Left ventricle myocardium inferior (tissue), 1 donor: ENCODE measurements at places on chromosomes 4 and X. TPM values are rescaled to one million over a fixed set of nuclear protein-coding genes. Genes with fewer than 3 reads are reported as not detected.

DNA sequence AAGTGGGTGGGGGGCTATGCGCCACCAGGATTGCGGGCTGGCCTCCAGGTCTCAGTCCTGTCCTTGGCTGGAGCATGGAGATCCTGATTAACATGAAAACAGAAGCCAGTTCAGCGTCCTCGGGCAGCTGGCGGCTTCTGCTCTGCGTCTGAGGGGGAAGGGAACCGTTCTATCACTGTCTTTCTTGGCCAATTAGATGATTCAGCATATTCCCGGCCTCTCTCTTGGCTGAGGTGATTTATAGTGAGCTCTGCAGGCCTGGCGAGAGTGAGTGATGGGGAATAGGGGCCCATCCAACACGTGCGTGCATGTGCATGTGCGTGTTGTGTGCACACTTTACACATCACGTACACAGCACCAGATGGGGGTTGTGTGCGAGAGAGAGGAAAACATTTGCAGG lies 145.8 kb upstream of the ATP6AP2 start:
- DNase-seq = peak; percentile 18
- no peaks in the 10 kb centered on the region for H3K27me3 ChIP-seq
- H3K4me3 ChIP-seq = no peak overlapping the region
- H3K4me1 ChIP-seq = no peaks in the 10 kb centered on the region
- no peak overlapping the region for H3K27ac ChIP-seq

- no peak for DNase-seq
- no peaks in the 10 kb centered on the region for H3K4me1 ChIP-seq
- H3K27ac ChIP-seq = no peak overlapping the region
- H3K4me3 ChIP-seq = no peak overlapping the region
- H3K27me3 ChIP-seq = no peaks in the 10 kb centered on the region
- no peaks in the 10 kb centered on the region for H3K36me3 ChIP-seq
These were observed 72.8 kb upstream of the INTU start for GRCh38 chr4:127559981-127560380.

DNA sequence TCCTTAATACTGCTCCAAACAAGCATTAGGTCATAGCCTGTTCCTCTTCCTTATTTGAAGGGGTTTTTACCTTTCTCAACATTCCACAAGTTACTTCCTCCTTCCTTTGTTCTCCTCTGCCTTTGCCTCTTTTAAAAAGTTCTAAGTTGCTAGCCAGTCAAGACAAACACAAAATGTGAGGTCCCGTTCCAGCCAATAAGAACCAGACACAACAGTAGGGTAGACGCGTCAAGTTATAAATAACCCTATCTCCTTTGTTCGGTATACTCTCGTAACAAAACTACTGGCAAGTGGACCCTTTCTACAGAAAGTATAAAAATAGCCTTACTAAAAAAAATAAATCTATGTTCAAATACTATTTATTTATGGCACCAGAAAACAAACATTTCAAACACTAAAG lies 6.3 kb upstream of the ACE2 start:
- no peak for DNase-seq
- no peaks in the 10 kb centered on the region for H3K27me3 ChIP-seq
- H3K36me3 ChIP-seq = no peaks in the 10 kb centered on the region
- no peaks in the 10 kb centered on the region for H3K4me1 ChIP-seq
- H3K4me3 ChIP-seq = peak overlapping the region; percentile 53

GRCh38 chrX:153492543-153492942 lies 2.2 kb upstream of the BGN start:
- peaks cover 23% of the 10 kb centered on the region for H3K4me1 ChIP-seq
- H3K36me3 ChIP-seq = no peaks in the 10 kb centered on the region
- no peak overlapping the region for H3K4me3 ChIP-seq
- H3K27me3 ChIP-seq = peaks cover 5% of the 10 kb centered on the region
- H3K27ac ChIP-seq = peak overlapping the region; percentile 52
- DNase-seq = no peak

DNA sequence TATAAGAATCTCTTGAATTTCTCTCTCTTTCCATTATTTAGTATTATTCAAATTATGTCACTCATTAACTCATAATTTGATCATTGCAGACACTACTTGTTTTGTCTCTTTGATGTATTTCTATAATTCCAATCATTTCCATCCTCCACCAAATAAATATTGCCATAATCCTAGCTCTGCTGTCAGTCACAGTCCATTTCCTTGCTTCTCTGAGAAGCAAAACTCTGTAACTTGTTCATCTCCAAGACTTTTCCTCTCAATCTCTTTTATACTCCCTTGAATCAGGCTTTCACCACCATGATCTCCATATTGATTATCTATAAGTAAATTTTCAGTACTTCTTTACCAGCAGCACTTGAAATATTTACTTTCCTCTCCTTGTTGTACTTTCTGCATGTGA lies 135.9 kb downstream of the SCLT1 start:
- peaks cover 5% of the 10 kb centered on the region for H3K4me1 ChIP-seq
- H3K4me3 ChIP-seq = no peak overlapping the region
- H3K27me3 ChIP-seq = no peaks in the 10 kb centered on the region
- no peak overlapping the region for H3K27ac ChIP-seq
- H3K36me3 ChIP-seq = peaks cover 14% of the 10 kb centered on the region

DNA sequence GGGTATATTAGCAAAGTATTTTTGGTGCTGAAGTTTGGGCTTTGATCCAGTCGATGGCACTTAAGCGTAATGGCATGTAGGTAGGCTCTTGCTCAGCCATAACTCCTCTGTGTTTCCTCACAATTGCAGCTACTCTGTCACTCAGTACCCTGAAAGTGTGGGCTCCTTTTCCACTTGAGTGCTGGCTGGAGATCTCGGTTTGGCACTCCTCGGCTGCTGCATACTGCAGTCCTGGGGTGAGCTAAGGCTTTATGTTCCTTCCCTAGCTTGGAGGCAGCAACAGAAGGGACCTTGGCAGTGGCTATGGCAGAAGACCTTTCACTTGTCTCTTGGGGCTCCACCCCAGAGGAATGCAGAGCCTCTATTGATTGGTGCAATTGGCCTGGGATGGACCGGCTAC lies 106.7 kb upstream of the GRXCR1 start:
- H3K4me1 ChIP-seq = no peaks in the 10 kb centered on the region
- no peak overlapping the region for H3K27ac ChIP-seq
- H3K36me3 ChIP-seq = no peaks in the 10 kb centered on the region
- H3K4me3 ChIP-seq = no peak overlapping the region
- no peak for DNase-seq

DNA sequence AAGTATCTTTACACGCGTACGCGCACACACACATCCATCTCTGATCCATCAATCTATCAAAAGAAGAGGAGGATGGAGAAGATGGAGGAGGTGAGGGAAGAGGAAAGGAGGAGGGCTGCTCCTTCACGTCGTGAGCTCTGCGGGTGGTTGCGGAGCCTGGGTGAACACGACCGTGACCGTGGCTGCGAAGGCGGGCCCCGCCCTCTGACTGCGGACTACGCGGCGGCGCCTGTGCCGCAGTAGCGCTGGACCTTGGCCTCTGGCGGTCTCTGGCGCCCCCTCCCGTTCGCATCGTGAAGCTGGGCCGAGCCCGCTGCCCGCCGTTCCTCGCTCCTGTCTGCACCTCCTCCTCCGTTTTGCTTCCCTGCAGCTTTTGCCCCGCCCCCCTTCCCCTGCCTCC lies 37.7 kb upstream of the ARAF start:
- H3K27me3 ChIP-seq = no peaks in the 10 kb centered on the region
- no peaks in the 10 kb centered on the region for H3K36me3 ChIP-seq
- peaks cover 4% of the 10 kb centered on the region for H3K4me1 ChIP-seq
- peak overlapping the region; percentile 70 for H3K4me3 ChIP-seq

GRCh38 chr4:61555789-61556188 lies 355.7 kb downstream of the ADGRL3 start:
- H3K36me3 ChIP-seq = no peaks in the 10 kb centered on the region
- peak overlapping the region; percentile 51 for H3K27ac ChIP-seq
- no peak overlapping the region for H3K4me3 ChIP-seq
- no peak for DNase-seq
- peaks cover 15% of the 10 kb centered on the region for H3K4me1 ChIP-seq

- DNase-seq = no peak
- H3K36me3 ChIP-seq = no peaks in the 10 kb centered on the region
- H3K27me3 ChIP-seq = peaks cover 45% of the 10 kb centered on the region
- H3K4me1 ChIP-seq = no peaks in the 10 kb centered on the region
These were observed 339.9 kb downstream of the HNRNPD start for GRCh38 chr4:82033862-82034261.

DNA sequence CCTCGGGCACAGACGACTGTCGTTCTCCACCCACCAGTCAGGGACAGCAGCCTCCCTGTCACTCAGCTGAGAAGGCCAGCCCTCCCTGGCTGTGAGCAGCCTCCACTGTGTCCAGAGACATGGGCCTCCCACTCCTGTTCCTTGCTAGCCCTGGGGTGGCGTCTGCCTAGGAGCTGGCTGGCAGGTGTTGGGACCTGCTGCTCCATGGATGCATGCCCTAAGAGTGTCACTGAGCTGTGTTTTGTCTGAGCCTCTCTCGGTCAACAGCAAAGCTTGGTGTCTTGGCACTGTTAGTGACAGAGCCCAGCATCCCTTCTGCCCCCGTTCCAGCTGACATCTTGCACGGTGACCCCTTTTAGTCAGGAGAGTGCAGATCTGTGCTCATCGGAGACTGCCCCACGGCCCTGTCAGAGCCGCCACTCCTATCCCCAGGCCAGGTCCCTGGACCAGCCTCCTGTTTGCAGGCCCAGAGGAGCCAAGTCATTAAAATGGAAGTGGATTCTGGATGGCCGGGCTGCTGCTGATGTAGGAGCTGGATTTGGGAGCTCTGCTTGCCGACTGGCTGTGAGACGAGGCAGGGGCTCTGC lies 7.9 kb upstream of the MSANTD1 start:
- peaks cover 57% of the 10 kb centered on the region for H3K36me3 ChIP-seq
- H3K27me3 ChIP-seq = no peaks in the 10 kb centered on the region
- no peak overlapping the region for H3K27ac ChIP-seq
- no peak for DNase-seq

- H3K4me3 ChIP-seq = no peak overlapping the region
- no peaks in the 10 kb centered on the region for H3K36me3 ChIP-seq
- no peaks in the 10 kb centered on the region for H3K4me1 ChIP-seq
- H3K27me3 ChIP-seq = no peaks in the 10 kb centered on the region
- no peak overlapping the region for H3K27ac ChIP-seq
- DNase-seq = no peak
These were observed 427.9 kb downstream of the STIM2 start for GRCh38 chr4:27288496-27288895.

DNA sequence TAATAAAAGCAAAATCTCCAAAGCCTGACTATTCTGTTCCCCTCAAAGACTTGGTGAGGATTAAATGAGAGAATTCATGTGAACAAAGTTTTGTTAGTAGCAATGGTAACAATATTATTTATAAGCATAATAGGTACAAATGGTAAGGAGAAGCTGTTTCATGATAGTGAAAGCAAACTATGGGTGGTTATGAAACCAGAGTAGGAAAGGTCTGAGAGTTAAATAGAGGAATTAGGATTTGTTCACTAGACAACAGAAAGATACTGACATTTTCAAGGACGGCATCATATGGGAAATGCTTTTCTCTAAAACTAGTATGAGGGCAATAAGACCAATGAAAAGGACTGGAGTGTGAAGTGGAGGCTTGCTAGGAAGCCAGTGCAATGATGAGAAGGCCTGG lies 128.6 kb upstream of the FTHL17 start:
- H3K27ac ChIP-seq = no peak overlapping the region
- H3K36me3 ChIP-seq = no peaks in the 10 kb centered on the region
- no peaks in the 10 kb centered on the region for H3K27me3 ChIP-seq
- no peaks in the 10 kb centered on the region for H3K4me1 ChIP-seq
- no peak for DNase-seq

GRCh38 chr4:2861631-2862436 lies 18.2 kb downstream of the ADD1 start:
- no peaks in the 10 kb centered on the region for H3K27me3 ChIP-seq
- DNase-seq = no peak
- H3K36me3 ChIP-seq = no peaks in the 10 kb centered on the region
- peak overlapping the region; percentile 76 for H3K27ac ChIP-seq

- H3K4me3 ChIP-seq = no peak overlapping the region
- H3K27me3 ChIP-seq = no peaks in the 10 kb centered on the region
- DNase-seq = no peak
- H3K4me1 ChIP-seq = no peaks in the 10 kb centered on the region
- H3K27ac ChIP-seq = no peak overlapping the region
These were observed 212.5 kb upstream of the CXorf66 start for GRCh38 chrX:140177821-140178220.

GRCh38 chr4:145859426-145859825 lies 79.2 kb downstream of the ZNF827 start:
- H3K27ac ChIP-seq = no peak overlapping the region
- no peaks in the 10 kb centered on the region for H3K27me3 ChIP-seq
- H3K4me1 ChIP-seq = no peaks in the 10 kb centered on the region
- no peak overlapping the region for H3K4me3 ChIP-seq

DNA sequence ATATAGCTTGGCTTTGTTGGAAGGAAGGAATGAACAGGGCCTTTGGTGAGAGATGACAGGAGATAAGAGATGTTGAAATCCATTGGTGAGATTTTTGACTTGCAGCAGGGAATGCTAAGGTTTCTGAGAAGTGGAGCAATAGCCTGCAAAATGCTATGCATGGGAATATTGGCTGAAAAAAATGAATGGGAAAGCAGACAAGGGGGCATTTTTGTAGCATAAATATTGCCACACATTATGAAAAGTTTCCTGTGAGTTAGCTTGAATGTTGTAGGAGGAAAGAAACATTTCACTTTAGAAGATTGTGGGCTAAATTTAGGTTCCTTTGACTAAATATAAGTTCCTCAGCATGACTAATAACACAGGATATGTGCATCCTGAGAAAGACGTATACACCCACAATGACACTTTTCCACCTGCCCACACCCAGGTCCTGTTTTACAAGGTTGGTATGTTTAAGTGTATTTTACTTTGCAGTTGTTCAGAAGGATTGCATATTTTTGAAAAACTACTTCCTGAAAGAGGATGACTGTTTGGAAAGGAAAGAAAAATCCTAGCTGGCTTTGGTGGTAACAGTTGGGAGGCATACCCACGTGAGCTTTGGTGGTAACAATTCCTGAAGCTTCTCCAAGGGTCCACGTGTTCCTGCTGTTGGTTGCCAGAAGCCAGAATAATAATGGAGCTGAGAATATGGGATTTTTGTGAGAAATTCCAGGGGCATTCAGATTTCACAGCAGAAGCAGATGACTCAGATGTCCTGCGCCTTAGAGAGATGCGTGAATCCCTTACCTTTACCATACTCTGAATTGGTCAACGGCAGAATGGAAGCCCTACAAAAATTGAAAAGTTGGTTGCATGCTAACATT lies 28.5 kb downstream of the PHEX start:
- no peaks in the 10 kb centered on the region for H3K36me3 ChIP-seq
- H3K4me1 ChIP-seq = no peaks in the 10 kb centered on the region
- H3K4me3 ChIP-seq = no peak overlapping the region
- H3K27ac ChIP-seq = no peak overlapping the region
- H3K27me3 ChIP-seq = no peaks in the 10 kb centered on the region
- DNase-seq = no peak

GRCh38 chr4:186227221-186227620 lies at the start of gene KLKB1:
TSS of gene KLKB1 (plus strand) at chr4:186227507. CDS start at chr4:186228196, 689 bp downstream.
- no peaks in the 10 kb centered on the region for H3K36me3 ChIP-seq
- no peak for DNase-seq
- H3K4me1 ChIP-seq = peaks cover 17% of the 10 kb centered on the region
- no peak within 1 kb of the TSS for H3K27ac ChIP-seq
- H3K27me3 ChIP-seq = no peaks in the 10 kb centered on the region
- peak within 1 kb of the TSS; percentile 39 for H3K4me3 ChIP-seq

SPANXC gene
- total RNA-seq = not detected

FAM184B gene
- not detected for total RNA-seq

CA5B gene
- 3.2 TPM for total RNA-seq

LRIT3 gene
- not detected for total RNA-seq

CNGA1 gene
- not detected for total RNA-seq

PRR27 gene
- not detected for total RNA-seq

ARHGAP4 gene
- total RNA-seq = 10.0 TPM

ZDHHC15 gene
- 3.1 TPM for total RNA-seq

ZRSR2 gene
- 7.8 TPM for total RNA-seq

DCAF8L2 gene
- not detected for total RNA-seq

MAGEA1 gene
- not detected for total RNA-seq

PNPLA4 gene
- total RNA-seq = 34.5 TPM
